ENCODE measurements at places on chromosomes 4 and X. TPM values are rescaled to one million over a fixed set of nuclear protein-coding genes. Genes with fewer than 3 reads are reported as not detected.

DNA sequence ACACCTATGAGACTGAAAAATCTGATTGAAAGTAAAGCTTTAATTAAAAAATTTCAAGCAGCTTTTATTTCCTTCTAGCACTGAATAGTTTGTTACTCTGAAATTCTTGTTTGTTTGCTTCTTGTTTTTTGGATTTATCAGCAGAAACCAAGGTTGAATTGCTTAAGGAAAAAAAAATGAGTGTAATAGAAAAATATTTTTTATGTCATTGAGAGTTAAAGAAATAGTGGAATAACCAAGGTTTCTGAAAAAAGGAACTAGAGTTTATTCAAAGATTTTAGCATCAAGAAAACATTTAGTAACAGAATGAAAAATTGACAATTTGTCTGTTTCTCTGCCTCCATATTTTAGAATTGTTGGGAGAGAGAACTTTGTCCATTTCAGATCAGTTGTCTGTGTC lies 1852.2 kb downstream of the PCDH7 start:
- no peak for DNase-seq

GRCh38 chrX:99398545-99398944 lies 1011.5 kb downstream of the PCDH19 start:
- no peak for DNase-seq

- DNase-seq = no peak
Observed at GRCh38 chrX:72137846-72138495, 6.3 kb upstream of the RTL5 start.

- DNase-seq = no peak
Observed at GRCh38 chr4:30269850-30270249, 450.3 kb upstream of the PCDH7 start.

- DNase-seq = no peak
Observed at GRCh38 chr4:122959441-122959840, 37.0 kb upstream of the NUDT6 start.

- no peak for DNase-seq
Observed at GRCh38 chr4:48275247-48275646, 5.6 kb upstream of the TEC start.

DNA sequence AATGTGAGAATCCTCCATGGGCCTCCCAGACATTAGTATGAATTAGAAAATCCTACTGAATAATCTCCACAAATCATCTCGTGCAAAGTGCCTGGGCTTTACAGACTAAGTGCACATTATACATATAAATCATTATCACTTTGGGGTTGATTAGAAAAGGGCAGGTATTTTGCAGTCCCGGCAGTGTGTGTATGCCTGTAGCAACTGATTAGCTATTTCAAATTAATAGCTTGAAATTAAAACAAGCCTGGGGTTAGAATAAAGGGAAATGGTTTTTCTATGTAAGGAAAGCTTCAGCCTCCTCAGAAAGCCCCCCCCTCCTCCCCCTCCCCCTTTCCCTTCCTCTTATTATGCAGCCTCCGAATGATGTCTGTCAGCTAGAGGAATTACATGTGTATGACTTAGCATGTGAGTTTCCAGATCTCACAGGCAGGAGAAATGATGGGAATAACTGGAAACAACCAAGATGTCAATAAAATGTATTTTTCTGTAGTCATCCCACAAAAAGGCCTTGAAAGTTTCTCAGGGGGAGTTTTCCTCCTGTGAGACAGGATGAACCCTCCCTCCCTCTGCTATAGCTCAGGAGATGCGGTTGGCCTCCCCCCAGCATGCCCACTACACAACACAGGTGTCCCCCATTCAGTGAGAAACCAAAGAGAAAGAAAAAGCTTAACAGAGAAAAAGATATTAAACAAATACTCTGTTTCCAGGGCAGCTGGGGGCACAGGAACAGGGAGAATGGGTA lies 41.2 kb upstream of the RASGEF1B start:
- DNase-seq = no peak

DNA sequence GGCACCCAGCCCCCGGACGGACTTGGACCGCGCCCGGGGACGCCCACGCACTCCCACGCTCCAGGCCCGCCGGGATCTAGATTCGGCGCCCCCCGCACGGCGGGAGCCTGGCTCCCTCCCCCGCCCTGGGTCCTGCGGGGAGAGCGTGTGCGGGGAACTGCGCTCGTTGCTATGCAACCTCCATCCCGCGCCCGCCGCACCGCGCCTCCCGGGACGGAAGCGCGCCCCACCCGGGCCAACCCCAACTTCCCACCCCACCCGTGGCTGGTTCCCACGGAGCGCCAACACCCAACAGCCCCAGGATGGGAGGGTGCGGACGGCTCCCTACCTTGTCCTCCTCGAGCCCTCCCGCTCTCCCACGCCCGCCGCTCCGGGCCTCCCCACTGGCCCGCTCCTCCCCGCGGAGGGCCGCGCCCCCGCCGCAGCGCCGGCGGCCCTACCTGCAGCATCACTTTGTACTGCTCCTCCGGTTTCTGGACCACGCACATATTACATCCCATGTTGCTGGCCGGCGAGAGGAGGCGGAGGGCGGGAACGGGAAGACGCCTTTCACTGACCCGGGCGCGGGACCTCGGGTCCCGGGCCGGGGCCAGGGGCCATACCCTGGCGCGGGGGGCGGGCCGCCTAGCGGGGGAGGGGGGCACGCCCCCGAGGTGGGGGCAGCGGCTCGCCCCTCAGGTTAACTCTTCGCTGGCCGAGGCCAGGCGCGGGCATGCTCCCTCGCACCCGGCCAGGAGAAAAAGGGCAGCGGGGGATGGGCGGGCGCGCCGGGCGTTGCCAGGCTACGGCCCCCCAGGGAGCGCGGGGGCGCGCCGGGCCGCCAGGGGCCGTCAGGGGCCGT lies at the start of gene PDZD4:
TSS of gene PDZD4 (minus strand) at position 746 of the 841 bp plus-strand sequence. CDS start at position 500, 246 bp downstream.
- DNase-seq = no peak

DNA sequence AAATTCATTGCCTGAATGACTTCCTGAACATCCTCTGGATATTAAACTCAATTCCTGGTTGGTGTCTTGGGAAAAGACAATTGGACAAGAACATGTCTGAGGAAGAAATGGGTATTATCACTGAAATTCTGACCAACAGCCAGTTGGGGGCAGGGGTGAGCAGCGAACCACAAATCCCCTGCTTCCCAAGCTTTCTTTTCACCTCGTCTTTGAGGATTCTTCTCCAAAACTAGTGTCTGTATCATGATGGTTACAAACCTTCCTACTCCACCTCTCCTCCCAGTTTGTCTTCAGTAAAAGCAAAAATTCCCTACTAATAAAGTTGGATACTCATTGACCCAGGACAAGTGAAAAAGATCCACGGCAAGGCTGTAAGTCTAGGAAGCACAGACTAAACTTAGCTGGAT lies 48.3 kb upstream of the WDR1 start:
- no peak for DNase-seq

DNA sequence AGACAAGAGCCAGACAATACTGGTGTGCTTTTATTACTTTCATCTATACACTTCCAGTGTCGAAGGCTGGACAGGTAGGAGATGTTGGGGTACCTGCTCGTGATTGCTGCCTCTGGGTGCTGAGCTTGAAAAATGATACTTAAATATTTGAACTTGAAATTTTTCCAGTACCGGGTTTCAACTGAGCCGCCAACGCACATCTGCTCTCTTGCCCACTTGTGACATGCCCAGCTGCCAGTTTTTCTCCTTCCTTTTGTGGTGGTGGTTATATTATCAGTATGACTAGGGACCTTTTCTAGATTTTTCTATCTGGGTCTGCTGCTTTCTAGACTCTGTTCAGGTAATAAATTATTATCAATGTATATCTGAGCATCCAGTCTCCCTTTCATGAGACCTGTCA lies 3.4 kb downstream of the OGT start:
- no peak for DNase-seq

DNA sequence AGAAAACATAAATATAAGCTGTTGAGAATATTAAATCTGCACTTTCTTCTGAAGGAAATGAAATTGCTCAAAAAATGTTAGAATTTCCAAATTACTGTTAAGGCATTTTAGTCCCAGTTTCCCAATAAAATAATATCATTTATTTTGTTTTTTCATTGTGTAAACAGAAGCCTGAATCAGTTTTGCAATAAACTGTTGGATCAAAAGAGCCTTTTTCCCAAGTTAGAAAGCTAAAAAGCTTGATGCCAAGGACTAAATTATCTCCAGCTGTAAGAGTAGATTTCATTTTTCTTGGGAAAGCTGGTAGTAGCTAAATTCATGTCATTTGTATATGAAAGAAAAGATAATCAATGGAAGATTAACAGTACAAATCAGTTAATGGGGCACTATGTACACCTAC lies 95.8 kb downstream of the RNF150 start:
- no peak for DNase-seq

DNA sequence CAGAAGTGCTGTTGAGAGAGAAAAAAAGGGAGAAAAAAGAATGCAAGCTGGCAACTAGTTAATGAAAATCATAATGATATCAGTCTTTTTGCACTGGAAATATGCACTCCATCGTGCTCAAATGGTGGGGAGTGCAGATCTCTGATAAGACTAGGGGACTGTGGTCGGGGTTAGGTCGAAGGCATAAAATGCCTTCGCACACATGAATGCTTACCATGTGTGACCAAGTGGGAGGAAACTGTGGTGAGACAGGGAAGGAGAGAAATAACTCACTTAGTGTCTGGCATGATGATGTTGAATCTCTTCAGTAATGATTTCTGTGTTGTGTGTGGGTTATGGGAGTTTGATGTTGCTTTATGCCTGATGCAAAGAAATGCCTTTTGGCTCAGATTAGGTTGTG lies 358.9 kb downstream of the FBXO8 start:
- no peak for DNase-seq

DNA sequence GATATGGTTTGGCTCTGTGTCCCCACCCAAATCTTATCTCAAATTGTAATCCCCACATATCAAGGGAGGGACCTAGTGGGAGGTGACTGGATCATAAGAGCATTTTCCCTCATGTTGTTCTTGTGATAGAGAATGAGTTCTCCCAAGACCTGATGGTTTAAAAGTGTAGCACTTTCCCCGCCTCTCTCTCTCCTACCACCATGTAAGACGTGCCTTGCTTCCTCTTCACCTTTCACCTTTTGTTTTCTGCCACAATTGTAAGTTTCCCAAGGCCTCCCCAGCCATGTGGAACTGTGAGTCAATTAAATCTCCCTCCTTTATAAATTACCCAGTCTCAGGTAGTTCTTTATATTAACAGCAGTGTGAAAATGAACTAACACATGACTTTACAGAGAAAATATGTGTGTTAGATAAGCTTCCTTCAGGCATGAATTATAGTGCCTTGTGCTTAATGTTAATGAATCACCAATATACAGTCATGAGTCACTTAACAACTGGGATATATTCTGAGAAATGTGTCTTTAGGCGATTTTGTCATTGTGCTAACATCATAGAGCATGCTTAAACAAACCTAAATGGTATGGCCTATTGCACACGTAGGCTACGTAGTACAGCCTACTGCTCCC lies 37.9 kb downstream of the PDGFC start:
- DNase-seq = no peak

FAM53A gene
- 3.7 TPM for polyA plus RNA-seq

FMR1NB gene
- polyA plus RNA-seq = not detected

RGN gene
- polyA plus RNA-seq = 0.82 TPM

H2BW2 gene
- polyA plus RNA-seq = not detected

FREM3 gene
- not detected for polyA plus RNA-seq

RPS6KA6 gene
- polyA plus RNA-seq = 4.0 TPM

PAGE1 gene
- not detected for polyA plus RNA-seq

POU3F4 gene
- polyA plus RNA-seq = not detected

MBNL3 gene
- 1.3 TPM for polyA plus RNA-seq

GABRB1 gene
- polyA plus RNA-seq = not detected

SSX2B gene
- polyA plus RNA-seq = not detected
